ENCODE measurements at places on chromosomes 5 and 9.

- no peak for DNase-seq
Measured at GRCh38 chr9:99105152-99106043, 485 bp downstream of the TGFBR1 start.

- no peak for DNase-seq
Measured at GRCh38 chr5:81019748-81020147, 59.6 kb downstream of the RASGRF2 start.

DNA sequence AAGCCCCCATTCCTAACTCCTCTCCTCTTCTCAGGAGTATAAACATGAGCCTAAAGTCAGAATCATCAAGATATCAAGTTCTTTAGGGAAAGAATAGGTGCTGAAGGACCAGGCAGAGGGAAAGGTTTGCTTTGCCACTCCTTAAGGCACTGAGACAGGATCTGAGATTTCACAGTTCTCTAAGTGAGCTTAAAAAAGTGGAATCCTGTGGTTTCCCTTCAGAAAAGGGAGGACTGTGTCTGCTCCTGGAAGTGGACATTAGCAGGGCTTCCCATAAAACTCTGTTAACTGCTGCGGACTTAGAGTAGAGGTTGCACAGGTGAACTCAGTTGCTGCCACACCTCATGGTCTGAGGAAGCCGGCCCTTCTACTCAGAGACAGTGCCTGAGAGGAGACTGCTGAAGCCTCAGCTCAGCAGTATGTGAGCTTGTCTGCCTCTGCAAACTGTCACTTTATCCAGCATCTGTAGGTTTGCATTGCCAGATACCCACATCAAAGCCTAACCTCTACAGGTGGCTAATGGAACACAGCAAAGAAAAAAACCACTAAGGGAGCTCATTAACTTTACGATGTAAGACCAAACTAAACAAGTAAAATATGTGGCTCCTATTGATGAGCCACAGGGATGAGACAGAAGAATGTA is 42.9 kb downstream of the RIC1 start:
- no peak for DNase-seq

DNA sequence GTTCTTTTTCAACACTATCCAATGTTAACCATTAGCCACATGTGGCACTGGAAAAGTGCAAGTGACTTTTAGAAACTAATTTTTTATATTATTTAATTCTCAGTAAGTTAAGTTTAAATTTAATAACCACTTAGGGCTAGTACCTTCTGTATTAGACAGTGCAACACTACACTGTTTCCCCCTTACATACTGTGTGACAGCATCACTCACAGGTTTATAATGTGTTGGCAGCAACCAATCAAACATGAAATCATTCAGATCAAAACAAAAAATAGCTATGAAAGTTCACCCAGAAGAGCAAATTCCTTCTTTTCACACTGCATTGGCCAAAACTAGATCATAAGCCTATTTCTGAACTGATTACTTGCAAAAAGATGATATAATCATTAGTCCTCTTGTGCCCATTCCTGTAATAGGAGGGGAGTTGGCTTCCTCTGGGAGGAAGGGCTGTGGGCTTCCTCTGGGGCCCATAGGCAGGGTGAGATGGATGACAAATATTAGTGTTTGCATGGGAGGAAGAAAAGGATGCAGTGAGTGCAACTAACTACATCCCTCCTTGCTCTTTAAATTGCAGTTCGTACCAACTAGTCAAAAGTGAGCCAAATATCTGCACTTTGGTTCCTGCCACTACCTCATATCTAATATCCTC is 708.1 kb upstream of the RGMB start:
- no peak for DNase-seq

DNA sequence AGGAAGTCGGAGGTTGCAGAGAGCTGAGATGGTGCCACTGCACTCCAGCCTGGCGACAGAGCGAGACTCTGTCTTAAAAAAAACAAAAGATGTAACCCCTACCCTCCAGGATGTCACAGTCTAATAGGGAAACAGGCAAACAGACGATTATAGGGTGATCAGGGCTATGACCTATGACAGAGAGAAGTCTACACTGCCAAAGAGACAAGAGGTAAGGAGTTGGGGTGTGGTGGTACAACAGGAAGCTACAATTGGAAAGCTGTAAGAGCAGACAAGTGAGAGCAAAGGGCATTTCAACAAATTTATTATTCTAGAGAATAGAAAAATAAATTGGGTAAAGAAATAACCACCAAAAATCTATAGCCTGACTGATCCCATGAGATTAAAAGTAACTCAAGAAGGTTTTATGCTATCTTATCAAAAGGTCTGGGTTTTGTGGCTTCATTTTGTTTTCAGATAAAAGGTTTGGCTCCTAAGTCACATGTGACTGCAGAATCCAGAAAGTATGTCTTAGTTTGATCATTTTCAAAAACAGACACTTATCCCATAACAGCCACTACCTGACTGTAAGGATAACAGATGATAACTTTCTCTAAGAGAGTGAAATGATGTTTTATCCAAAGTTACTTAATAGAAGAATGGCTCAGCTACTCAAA is 7.3 kb downstream of the CDC26 start:
- no peak for DNase-seq

- no peak for DNase-seq
Measured at GRCh38 chr5:62477801-62478200, 65.2 kb downstream of the IPO11 start.

DNA sequence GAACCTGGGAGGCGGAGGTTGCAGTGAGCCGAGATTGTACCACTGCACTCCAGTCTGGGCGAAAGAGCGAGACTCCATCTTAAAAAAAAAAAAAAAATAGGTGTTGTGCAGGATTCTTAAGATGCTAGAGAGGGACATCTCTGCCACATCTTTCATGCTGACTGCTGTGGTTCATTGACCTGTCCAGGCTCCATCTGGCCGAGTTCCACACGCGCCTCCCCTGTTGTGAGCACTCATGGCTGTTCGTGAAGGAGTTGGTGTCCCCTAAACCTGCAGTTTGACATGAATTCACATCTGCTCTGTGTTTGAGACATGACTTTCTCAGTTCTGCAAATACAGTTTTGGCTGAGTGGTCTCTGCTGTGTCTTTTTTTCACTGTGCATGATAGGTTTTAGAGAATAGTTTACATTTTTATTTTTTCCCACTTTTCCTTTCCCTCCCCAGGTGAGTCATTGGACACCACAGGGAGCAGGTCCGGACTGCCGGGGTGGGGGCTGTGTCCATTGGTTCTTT is 5.3 kb downstream of the NXNL2 start:
- no peak for DNase-seq

DNA sequence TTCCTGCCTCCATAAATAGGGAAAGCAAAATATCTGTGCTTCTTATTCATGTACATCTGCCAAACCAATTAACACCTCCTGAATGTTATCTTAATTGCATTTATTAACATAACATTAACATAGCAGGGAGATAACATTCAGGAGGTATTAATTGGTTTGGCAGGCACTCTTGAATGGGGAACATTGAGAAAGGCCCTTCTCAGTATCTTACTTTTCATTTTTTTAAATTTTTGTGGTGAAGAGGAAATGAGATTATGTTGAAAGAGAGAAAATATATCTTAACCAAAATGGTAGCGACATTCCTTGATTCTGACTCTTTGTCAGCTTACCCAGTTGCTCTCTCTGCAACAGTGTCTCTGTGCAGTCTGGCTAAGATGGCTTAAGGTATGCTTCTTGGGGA is 100.4 kb upstream of the TLE1 start:
- no peak for DNase-seq

DNA sequence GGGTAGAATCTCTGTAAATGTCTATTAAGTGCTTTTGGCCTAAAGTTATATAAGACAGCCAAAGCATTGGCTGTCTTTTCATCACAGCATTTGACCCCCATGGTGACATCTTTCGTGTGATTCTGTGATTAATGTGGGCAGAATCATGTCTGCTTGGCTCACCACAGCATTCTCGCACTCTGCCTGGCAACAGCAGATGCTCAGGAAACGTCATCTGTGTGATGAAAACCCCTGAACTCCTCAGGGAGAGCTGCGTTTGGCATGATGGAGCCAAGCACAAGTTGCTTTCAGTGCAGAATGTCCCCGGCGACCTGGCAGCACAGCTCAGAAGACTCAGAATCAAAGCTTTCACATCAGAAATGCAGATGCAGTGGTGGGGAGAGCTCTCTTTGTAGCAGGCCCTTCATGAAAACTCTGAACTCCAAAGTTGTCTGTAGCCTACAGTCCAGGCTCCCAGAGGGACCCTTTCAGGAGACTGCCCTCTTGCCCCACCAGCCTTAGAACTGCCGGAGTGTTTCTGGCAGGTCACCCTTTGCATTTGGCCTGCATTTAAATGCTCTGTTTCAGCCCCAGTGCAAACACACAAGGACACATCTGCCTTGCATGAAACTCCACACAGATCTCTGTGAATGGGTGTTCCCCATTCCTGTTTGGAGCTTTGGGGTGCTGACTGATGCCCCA is 155.6 kb upstream of the PANK3 start:
- no peak for DNase-seq

- no peak for DNase-seq
Measured at GRCh38 chr9:93711002-93711401, 134.6 kb downstream of the PHF2 start.

DNA sequence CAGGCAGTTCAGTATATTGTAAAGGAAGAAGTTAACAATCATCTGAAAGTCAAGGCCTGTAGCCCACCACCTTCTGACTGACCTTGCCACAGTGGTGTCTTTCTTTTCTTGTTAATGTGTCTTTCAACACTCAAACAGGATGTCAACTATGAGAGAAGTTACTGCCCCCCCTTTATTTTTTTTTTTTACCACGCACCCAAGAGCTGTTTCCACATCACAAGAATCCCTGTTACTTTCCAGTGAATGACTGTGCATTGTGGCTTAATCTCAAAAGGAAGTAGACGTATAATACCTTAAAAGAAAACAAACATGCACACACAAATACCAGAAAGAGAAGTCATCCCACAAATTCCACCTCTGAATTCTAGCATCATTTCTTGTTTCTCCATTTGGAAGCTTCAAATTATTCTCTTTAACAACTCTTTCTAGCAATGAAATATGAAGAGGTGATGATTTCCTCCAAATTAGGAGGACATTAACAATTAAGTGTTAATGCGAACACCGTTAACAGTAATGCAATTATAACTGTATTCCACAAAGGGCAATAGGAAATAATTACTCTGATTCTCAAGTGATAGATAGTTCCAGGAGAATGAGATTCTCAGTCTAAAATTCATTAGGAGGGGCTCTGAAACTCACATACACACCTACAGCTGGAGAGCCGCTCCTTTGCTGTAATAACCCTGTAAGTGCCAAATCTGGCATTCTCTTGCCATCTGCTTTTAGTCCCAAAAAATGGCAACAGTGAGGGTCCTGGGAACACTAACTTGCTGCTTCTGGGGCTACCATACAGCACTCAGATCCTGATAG is 201.0 kb downstream of the EFNA5 start:
- DNase-seq, result no peak

GRCh38 chr5:83921666-83922193 is 201.1 kb upstream of the HAPLN1 start:
- no peak for DNase-seq

DNA sequence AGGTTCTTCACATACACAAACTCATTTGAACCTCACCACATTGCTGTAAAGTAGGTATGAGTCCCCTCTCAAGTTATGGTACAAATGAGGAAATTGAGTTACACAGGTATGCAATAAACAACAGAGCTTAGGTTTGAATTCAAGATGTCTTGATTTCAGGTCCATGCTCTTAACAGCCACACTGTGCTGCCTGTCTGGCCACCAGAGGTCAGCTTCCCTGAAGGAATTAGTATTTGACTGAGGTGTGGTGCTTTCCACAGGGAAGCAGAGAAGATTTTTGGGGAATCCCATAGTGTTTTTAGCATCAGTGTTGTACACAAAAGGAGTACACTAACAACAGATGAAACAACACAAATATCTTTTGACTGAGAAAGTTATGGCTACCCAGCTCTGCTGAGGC is 94.4 kb upstream of the ITGA1 start:
- no peak for DNase-seq

DNA sequence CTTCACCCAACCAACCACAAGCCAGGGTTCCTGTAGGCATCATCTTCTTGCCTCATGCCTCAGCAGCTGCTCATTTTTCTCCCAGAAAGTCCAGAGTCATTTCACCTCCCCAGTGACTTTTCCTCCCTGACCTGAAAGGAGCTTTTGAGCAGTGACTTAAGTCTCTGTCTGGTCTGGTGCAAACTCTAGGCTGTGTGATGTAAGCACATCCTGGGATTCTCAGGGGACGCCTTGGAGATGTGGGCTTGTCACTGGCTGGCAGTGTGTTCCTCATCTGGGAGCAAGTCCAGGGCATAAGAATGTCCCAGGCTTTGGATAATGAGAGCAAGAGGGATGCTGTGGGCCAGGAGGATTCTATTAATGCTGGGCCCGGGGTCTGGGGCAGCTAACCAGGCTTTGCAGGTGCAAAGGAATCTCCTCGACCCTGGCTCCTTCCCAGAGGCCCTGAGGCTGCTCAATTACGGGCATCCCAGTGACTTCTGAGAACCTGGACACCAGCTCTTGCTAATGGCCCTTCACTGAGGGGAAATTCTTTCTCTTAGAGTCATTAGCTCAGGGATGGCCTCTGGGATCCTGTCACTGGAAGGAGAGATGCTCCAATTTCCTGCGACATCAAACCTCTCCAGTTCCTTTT is 211.0 kb upstream of the PANK3 start:
- DNase-seq, result no peak

DNA sequence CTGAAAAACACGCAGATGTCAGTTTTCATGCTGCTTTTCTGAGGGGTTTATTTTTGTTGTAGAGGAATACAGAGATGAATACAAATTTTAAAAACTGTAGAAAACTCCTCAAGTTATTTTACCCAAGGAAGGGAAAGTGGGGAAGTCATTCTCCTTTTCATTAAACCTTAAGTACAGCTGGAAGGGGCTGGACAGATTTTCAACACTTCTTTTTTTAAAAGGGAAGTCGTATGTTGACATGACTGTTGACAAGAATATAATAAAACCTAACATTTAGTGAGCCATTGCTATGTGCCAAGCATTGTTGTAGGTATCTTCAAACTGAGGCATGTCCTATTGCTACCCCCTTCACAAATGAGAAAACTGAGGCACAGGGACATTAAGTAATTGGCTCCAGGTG is 235.7 kb upstream of the ELL2 start:
- no peak for DNase-seq

- DNase-seq, result no peak
Measured at GRCh38 chr9:132459661-132460060, 49.6 kb downstream of the CFAP77 start.
